ENCODE measurements at places on chromosomes 2 and 18.
A peak's percentile ranks its signal among the peaks of the same experiment; 100 is the strongest.

DNA sequence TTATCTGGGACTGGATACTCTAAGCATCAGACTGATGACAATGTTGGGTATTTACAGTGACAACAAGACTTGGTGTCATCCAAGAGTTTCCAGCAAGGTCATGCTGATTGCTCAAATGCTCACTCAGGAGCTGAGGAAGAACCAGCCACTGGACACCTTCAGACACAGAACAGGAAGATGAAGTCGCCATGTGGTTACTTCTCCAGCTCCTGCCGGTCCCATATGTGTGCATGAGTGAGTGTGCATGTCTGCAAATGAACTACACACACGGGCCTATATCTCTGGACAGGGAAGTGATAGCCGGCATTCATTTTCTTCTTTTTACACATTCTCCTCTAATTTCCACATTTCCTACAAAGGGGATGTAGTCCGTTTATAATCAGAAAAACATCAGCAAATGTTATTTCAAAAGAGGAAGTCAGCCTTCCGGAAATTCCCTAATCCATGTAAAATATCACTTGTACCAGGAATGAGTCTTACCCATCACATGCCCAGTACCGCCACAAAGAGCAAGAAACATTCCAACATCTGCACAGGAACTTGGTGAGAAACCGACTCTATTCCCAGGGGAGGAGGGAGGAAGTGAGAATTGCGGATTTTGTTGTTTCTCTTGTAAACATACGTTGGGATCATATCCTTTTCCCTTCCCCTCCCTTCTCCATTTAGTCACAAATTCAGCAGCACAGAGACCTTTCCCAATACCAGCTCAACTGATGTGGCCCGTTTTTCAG lies 10.8 kb downstream of the RFX8 start:
- DNase-seq: peak; percentile 99

DNA sequence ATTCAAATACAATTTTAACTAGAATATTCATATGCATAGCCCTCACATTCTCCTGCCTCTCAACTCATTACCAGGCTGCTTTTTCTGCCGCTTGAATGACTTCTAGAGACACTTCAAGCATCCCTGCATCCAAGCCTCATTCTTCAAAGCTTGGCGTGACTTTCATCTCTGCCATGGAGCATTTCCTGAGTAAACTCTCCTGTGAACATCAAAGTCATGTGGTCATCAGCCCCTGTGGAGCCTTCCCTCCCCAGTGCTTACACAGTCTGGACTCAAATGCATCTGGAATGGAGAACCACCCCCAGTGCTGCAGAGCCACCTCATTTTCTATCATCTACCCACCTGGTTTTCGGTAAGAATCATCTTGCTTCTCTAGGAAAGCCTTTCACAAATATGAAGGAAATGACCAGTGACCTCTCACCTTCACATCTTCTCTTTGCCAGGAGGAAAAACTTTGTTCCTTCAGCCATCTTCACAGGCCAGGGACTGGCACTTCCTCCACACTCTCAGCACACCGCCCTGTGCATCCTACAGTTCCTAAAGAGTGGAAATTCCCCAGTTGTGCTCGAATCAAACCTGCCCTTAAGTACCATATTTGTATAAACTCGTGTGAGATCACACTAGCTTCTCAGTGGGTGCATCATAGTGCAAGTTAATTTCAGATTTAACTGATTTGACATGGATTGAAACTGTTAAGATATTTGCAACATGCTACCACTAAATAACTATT lies 116.4 kb downstream of the COL6A3 start:
- no peak for DNase-seq

GRCh38 chr2:219252900-219253752 lies at the start of gene TUBA4B:
TSS of gene TUBA4B (plus strand) at chr2:219253243. CDS start at chr2:219253408, 165 bp downstream.
- DNase-seq: no peak

GRCh38 chr18:79853303-79853992 lies 55.7 kb downstream of the KCNG2 start:
- DNase-seq: no peak

- DNase-seq: no peak
These were observed 11.9 kb upstream of the CREG2 start for GRCh38 chr2:101399021-101399799.

DNA sequence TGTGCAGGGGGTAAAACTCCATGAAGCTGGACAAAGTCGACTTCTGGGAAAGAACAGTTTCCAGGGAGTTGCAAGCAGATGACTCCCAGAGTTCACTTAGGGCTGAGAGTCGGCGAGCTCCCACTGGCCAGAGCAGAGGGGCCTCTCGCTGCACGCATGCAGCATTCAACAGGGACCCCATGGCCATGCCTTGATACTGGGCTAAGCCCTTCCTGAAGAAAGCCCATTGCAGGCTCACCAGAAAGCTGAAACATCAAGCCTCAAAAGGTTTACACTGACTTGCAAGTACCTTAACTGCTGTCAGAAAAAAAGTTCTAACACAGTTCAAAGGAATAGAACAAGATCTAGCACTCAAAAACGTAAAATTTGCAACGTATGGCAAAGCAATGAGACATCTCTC lies 56.4 kb downstream of the NDUFA10 start:
- no peak for DNase-seq

DNA sequence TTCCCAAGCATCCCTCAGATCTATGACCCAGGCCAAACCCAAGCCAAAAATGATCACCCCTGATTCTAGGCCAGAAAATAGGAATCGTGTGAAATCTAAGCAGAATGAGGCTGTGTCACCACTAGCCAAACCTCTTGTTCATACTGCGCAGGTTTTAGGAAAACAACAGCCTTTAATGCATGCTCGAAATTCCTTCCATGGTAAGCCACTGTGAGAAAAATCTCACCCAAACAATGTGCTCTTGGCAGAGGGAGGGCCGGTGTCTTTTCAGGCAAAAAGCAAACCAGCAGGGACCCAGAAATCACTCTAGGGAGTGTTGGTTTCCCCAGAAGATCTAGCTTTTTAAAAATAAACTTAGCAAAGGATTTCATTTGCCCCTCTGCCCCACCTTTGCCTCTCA lies 71.2 kb upstream of the FOSL2 start:
- peak; percentile 61 for DNase-seq

DNA sequence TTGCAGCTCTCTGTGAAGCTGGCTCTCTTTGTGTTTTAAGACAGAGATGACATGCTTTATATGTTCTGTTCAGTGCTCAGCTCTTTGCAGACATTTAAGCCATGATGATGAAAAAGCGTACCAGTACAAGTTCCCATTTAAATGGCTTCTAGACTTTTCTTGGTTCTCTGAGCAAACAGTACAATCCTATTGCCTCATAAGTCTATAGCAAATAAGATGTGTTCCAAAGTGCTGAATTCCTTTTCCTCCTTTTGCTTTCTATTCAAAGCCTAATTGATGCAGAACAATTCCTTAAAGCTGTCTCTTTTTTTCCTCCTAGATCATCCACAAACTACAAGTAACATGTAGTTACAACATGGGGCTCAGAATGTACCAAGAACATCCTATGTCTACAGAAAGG lies 168.8 kb upstream of the SPATS2L start:
- DNase-seq: no peak

- DNase-seq: no peak
These were observed 606 bp downstream of the AGBL5 start for GRCh38 chr2:27051902-27052645.

All from AG10803 (cell line).